ENCODE measurements at places on chromosomes 12 and 14.

GRCh38 chr14:52845081-52845480, 53.7 kb upstream of the GNPNAT1 start:
- no peak for DNase-seq

- no peak for DNase-seq
Observed at GRCh38 chr12:48414021-48414420, 58.3 kb upstream of the ANP32D start.

- DNase-seq, result no peak
Observed at GRCh38 chr12:103799504-103799856, 41.6 kb downstream of the NT5DC3 start.

DNA sequence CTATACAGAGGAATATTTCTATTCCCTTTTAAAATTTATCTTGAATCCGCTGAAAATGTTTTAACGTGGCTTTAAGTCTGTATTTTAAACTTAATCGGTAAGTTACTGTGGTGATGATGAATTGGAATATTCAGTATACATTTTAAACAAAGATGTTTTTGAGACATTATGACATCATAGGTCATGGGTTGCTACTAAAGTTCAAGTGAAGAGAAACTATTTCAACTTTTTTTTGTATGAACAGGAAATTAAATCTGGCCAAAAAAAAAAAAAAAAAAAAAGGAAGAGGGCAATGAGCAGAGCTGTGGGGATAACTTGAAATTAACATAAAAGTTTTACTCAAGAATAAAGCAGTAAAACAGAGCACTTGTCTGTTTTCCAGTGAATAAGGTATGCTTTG, 109.0 kb downstream of the PLEKHA5 start:
- DNase-seq, result no peak

- no peak for DNase-seq
Observed at GRCh38 chr14:51534610-51535011, 117.1 kb upstream of the FRMD6 start.

- no peak for DNase-seq
Observed at GRCh38 chr12:32854097-32854496, 42.5 kb downstream of the PKP2 start.

DNA sequence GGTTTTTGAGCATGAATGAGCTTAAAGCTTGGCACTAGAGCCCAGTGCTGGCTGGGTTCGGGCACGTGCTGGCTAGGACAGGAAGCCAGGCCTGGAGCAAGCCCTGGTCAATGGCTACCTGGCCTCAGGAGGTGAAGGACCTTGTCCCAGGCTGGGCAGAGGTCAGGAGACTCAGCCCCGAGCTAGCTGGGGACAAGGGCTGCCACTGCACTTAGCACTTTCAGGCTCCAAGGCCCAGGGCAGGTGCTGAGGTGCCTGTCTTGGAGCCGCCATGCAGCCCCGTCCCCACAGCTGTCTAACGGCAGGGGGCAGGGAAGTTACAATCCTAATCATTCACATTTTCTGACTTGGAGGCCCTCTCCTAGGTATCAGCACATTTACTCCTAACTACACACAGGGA, 4.3 kb upstream of the AQP6 start:
- no peak for DNase-seq

GRCh38 chr12:121579981-121580868, 598 bp downstream of the KDM2B start:
- peak; percentile 83 for DNase-seq

GRCh38 chr12:47111392-47111778, 31.6 kb upstream of the AMIGO2 start:
- peak; percentile 34 for DNase-seq

DNA sequence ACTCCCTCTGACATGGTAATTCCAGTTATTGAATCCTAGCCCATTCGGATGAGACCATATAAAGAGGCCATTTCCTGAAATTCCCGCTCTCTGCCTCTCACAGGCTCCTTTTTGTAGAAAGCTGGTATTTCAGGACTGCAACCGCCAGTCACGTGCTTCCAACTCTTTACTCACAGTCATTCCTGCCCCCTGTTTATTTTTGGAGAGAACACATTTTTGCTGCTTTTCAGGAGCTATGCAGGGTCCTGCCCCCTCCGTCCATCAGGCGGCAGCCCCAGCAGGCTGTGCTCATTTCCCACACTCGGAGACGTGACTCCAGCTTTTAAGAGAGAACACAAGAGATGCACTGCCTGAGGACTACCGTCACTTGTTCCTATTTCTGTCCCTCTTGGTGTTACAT, 26.8 kb downstream of the IFT43 start:
- DNase-seq, result no peak

GRCh38 chr12:1382826-1383225, 211.6 kb downstream of the FBXL14 start:
- no peak for DNase-seq

Measured in CD4-positive, alpha-beta T cell treated with Interleukin-17A for 1 hour (primary cell).